ENCODE measurements at places on chromosomes 7 and 10. TPM values are rescaled to one million over a fixed set of nuclear protein-coding genes. Genes with fewer than 3 reads are reported as not detected.

The RHEB gene
- total RNA-seq: 62.0 TPM

The TBXAS1 gene
- total RNA-seq: 0.92 TPM

The BEND7 gene
- total RNA-seq: 2.9 TPM

The NKX2-3 gene
- not detected for total RNA-seq

The PNLIPRP3 gene
- not detected for total RNA-seq

The TRAPPC14 gene
- total RNA-seq: 7.6 TPM

The TNS3 gene
- total RNA-seq: 43.8 TPM

The MRLN gene
- total RNA-seq: not detected

Data from aortic smooth muscle cell (primary cell).